Neural progenitor cell (in vitro differentiated cells): ENCODE measurements at places on chromosomes 2 and 18.

DNA sequence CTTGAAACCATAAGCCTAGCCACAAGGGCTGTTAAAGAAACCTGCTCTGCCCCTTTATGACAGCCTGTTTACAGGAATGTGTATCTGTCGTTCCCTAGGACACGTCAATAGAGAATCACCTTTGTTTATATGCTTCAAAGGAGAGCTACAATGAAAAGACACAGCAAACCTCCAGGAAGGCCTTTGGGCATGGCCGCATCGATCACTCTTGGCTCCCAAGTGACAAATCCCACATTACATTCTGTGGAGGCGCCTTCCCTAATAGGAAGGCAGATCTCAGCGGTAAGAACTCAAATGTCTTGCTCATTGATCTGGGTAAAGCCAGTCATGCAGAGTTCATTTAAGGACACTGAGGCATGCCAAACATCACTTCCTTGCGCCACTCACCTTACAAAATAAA, 26.5 kb downstream of the KIAA2012 start:
- H3K4me1 ChIP-seq = peaks cover 12% of the 10 kb centered on the region
- H3K4me3 ChIP-seq = no peak overlapping the region
- H3K27me3 ChIP-seq = peaks cover 2% of the 10 kb centered on the region
- H3K36me3 ChIP-seq = no peaks in the 10 kb centered on the region
- H3K27ac ChIP-seq = no peak overlapping the region

DNA sequence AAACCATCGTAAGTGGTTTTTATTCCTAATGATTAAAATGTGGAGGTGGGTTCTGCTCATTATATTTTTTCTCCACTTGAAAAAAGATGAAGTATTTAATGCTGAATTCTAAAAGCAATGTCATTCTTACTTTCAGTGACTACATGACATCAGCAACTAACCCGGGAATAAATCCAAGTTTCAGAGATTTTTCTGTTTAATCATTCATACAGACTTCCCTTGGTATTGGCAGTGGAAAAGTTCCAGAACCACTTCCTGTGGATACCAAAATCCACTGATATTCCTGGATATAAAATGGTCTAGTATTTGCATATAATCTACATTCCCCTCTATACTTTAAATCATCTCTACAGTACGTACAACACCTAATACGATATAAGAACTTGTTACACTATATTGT, 128.6 kb downstream of the ZNF532 start:
- no peaks in the 10 kb centered on the region for H3K4me1 ChIP-seq
- H3K36me3 ChIP-seq = no peaks in the 10 kb centered on the region
- H3K4me3 ChIP-seq = no peak overlapping the region
- no peaks in the 10 kb centered on the region for H3K27me3 ChIP-seq
- H3K27ac ChIP-seq = no peak overlapping the region

DNA sequence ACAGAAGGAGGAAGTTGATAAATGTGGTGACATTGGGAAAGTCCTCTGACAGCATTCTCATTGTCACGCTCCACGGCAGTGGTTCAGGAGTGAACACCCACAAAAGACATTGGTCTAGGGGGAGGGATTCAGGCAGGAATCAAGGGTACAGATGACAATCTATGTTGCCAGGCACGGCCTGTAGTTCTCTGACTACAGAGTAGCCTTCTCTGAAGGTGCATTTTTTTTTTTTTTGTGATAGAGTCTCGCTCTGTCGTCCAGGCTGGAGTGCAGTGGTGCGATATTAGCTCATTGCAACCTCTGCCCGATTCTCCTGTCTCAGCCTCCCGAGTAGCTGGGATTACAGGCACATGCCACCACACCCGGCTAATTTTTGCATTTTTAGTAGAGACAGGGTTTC, 7.4 kb upstream of the MOB1A start:
- no peaks in the 10 kb centered on the region for H3K27me3 ChIP-seq
- DNase-seq = no peak
- H3K4me3 ChIP-seq = no peak overlapping the region
- no peak overlapping the region for H3K27ac ChIP-seq

DNA sequence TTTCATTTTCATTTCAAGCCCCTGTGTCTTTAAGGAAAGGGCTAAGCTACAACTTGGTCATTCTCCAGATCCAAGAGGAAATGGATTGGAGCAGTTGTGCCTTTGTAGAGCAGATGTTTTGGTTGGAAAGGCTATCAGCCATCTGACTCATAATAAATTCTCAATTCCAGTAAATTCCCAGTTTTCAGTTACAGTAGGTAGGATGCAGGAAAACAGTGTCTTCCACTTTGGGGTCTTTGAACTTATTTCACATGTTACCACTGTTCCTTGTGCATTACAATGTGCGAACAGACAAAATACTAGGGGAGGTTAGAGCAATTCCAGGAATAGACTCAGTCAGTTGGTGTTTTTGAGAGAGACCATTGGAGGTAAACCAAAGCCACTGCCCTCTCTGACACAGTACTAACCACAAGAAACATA, 211.9 kb downstream of the BABAM2 start:
- no peak overlapping the region for H3K27ac ChIP-seq
- H3K4me3 ChIP-seq = no peak overlapping the region
- no peak for DNase-seq

DNA sequence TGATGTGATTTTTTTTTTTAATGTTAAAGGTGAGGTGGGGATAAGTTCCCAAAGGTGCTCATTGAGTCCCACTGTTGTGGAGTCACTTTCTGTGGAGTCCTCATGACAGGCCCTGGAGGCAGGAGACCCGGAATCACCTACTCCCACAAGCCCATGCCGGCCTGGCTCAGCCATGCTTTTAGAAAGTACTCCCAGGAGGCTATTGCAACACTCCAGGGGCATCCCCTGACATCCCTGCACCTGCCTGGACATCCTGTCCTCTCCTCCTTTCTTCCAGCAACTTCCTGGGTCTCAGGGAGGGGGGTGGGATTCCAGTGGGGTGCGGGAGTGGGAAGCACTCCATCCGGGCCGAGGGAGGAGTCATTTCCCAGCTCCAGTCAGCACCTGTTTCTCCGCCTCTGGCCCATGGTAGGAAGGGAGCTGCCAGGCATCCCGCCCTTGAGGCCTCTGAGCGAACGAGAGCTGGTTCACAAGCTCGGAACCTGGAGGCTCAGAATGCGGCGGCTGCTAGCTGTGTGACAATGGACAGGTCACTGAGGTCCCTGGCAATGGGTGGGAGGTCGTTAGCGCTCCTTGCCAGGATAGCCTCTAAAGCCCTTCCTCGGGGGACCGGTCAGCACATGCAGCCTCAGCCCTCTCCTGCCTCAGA, 163.9 kb upstream of the ID2 start:
- H3K4me1 ChIP-seq = no peaks in the 10 kb centered on the region
- H3K27ac ChIP-seq = no peak overlapping the region
- no peaks in the 10 kb centered on the region for H3K36me3 ChIP-seq
- peak; percentile 41 for DNase-seq

- no peaks in the 10 kb centered on the region for H3K27me3 ChIP-seq
- DNase-seq = no peak
- H3K36me3 ChIP-seq = no peaks in the 10 kb centered on the region
- H3K27ac ChIP-seq = no peak overlapping the region
Observed at GRCh38 chr2:236629961-236630872, 60.6 kb downstream of the ACKR3 start.

DNA sequence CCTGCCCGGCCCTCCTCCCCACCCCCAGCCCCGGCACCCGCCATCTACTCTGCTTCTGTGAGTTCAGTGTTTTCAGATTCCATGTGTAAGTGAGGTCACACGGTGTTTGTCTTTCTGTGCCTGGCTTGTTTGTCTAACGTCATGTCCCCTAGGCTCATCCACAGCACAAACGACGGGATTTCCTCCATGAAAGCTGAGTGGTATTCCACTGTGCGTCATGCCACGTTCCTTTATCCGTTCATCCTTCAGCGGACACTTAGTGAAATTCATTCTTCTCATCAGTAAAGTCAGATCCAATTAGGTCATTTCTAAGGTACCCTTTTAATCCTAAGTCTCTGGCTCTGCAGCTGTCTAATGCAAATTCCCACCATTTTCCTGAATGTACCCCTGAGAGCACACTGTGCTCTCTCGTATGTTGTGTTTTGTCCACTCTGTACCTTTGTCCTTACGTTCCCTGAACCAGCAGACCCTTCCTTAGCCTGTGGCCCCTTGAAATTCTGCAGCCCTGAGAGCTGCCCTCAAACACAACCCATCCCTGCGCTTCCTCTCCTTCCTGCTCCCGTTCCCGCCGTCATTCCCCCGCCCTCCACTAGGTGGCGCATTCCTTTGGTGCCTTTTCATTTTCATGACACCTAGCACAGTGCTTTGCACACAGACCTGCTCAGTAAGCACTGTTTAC, 44.1 kb downstream of the TRAPPC12 start:
- H3K27me3 ChIP-seq = no peaks in the 10 kb centered on the region
- H3K4me1 ChIP-seq = no peaks in the 10 kb centered on the region
- no peaks in the 10 kb centered on the region for H3K36me3 ChIP-seq
- no peak overlapping the region for H3K27ac ChIP-seq

GRCh38 chr2:88680266-88680902, 11.1 kb upstream of the RPIA start:
- H3K4me3 ChIP-seq = no peak overlapping the region
- peaks cover 6% of the 10 kb centered on the region for H3K36me3 ChIP-seq
- no peaks in the 10 kb centered on the region for H3K27me3 ChIP-seq
- H3K27ac ChIP-seq = no peak overlapping the region

DNA sequence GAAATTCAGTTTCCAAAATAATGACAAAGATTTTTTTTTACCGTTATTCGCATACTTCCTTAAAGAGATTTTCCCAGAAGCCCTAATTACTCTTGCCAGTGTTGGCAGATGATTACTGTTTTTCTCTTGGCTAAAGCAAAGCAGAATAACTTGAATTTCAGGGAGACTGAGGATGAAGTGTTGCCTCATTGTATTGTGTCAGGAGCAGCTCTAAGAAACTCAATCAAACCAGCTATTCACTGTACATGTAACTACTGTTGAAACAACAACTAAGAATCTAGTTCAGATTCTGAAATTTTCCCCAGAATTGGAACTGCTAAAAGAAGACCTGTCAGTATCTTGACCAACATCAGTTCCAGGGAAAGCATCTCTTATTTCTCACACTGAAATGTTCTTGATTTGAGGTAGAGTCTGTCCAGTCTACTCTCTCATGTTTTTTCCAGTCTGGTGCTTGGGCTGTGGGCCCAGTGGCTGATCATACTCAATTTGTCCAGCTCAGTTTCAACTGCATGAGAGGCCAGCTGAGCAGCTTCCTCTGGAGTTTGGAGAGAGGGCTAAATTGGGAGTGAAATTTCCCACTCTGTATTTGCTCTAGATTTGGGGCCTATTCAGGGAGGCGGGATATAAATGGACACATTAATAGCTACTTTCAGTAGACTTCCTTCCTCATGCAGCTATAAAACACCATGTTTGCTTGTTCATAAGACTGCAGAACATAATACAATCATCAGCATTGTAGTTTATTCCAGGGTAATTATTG, 78.5 kb downstream of the PPP1R1C start:
- H3K4me1 ChIP-seq = peaks cover 9% of the 10 kb centered on the region
- H3K36me3 ChIP-seq = no peaks in the 10 kb centered on the region
- no peak for DNase-seq

DNA sequence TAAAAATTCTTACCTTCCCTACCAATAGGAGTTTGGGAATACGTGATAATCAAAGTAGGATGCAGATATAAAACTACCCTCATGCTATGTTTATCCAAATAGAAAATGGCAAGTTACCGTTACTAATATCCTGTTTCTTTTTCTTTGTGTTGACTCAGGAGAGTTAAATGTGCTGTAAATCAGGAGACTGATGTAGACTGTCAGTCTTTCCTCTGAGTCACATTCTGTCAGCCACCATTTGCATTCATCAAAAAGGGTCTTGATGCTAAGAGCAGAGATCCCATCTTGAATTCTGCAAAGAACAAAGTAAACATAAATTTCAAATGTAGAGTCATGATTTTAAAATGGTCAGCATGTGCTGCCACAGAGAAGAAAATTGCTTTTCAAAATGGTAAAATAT, 712.8 kb downstream of the SOCS6 start:
- H3K4me1 ChIP-seq = no peaks in the 10 kb centered on the region
- no peaks in the 10 kb centered on the region for H3K36me3 ChIP-seq
- DNase-seq = no peak
- no peaks in the 10 kb centered on the region for H3K27me3 ChIP-seq
- no peak overlapping the region for H3K27ac ChIP-seq

DNA sequence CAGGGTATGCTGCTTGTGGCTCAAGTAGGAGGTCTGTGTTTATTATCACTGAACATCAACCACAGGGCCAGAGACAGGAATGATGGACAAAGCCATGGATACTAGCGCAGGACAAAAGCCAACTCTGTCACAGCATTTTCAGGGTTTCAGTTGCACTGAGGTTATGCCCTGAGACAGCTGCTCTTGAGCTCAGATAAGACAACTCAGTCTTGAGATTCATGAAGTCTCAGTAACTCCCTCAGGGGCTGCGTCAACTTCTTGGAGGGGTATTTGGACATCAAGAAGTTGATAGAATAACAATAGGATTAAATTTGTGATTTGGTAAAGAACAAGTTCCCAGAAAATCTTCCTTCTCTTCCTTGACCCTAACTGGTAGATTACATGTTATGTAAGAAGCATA, 287.0 kb upstream of the SLC14A2 start:
- no peak for DNase-seq
- H3K4me3 ChIP-seq = no peak overlapping the region
- no peaks in the 10 kb centered on the region for H3K36me3 ChIP-seq
- H3K4me1 ChIP-seq = peaks cover 40% of the 10 kb centered on the region
- no peak overlapping the region for H3K27ac ChIP-seq
